ENCODE measurements at places on chromosomes 6 and 20. TPM values are rescaled to one million over a fixed set of nuclear protein-coding genes. Genes with fewer than 3 reads are reported as not detected.

- DNase-seq: no peak
Observed at GRCh38 chr6:158611541-158612370, 32.8 kb downstream of the DYNLT1 start.

DNA sequence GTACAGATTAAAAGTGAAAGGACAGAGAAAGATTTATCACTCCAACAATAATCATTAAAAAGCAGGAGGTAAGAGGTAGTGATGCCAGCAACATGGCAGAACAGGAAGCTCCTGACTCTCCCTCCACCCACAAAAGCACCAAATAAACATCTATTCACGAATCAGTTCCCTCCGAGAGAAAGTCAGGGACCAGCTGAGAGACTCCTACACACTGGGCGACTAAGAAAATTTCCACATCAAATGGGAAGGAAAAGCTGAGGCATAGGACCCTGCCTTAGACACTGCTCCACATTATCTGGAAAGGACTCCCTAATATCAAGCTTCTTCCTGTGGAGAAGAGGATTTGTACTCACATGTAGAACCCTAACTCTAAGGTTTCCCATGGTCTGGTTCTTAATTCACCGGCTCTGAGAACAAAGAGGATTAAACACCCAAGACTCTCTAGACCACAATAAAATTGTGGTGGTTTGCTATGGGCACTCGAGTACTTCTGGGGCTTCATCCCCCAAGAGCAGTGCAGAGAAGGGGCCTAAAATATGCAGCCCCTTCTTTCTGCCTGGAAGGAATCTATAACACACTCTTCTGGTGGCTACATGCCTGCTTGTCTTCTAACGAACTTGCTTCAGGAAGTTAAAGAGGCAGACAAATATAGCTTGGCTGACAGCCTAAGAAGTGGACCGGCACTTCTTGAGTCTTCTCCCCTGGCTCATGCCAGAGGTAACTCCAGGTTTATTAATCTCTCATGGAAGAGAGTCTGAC is 29.4 kb upstream of the ASF1A start:
- DNase-seq: no peak

RALY gene
- 147 TPM for total RNA-seq

DZANK1 gene
- total RNA-seq: 1.7 TPM

PRDM1 gene
- total RNA-seq: 0.19 TPM

- DNase-seq: no peak
Observed at GRCh38 chr6:159739341-159739740, 12.0 kb downstream of the WTAP start.

DNA sequence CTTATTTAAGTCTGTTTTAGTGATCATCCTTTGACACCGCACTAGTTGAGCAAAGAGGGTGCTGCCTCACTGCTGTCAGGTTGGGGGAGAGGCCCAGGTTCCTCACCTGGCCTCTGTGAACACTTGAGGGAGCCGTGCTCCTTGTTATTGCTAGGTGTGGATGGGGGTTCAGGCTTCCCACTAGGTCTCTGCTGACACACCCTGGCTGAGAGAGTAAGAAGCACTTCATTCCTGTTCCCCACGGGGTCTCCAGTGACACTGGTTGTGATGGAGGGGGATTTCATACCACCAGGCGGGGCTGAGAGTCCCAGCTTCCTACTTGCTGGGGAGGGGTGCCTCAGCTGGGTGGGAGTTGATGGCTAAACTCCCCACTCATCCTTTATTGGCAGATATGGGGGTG is 11.1 kb upstream of the NOTCH4 start:
- no peak for DNase-seq

- peak; percentile 45 for DNase-seq
Observed at GRCh38 chr6:112330071-112330878, 16.9 kb upstream of the RFPL4B start.

TAGAP gene
- not detected for total RNA-seq

DNA sequence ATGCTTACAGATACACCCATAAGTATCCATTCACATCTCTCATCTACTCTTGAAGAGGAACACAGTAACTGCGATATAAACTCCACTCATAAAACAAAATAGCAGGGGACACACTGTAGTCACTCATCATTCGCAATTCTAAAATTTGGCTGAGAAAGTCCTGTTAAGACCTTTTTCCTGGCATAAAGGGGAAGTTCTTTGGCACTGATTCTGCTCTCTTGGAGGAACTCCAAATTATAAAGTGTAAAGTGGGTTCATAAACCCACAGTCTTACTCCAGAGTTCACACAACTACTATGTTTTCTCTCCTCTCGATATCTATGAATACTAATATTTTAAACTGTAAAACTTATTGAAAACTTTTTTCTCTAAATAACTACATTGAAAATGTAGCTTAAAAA is 80.6 kb downstream of the ADGB start:
- no peak for DNase-seq

DNA sequence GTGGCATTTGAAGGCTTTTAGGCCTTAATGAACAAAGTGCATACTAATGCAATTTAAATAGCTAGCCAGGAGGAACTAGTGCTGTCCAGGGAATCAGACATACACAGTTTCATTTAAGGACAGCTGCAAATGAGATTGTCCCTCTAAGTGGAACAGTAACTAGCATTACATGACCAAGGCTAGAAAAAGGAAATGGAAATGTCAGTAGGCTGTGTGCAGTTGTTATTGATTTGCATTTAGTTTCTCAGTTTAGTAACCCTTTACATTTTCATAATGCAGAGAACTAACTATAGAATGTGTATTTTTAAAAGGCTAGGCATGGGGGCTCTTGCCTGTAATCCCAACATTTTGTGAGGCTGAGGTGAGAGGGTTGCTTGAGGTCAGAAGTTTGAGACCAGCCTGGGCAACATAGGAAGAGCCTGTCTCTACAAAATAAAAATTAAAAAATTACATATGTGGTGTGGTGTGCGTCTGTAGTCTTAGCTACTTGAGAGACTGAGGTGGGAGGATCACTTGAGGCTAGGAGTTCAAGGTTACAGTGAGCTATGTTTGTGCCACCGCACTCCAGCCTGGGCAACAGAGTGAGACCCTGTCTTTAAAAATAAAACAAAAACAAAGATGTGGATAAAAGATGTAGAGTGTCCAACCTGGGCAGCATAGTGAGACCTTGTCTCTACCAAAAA is 468.0 kb downstream of the UTRN start:
- DNase-seq: no peak

- DNase-seq: no peak
Observed at GRCh38 chr20:10637563-10637962, 36.2 kb downstream of the JAG1 start.

DNA sequence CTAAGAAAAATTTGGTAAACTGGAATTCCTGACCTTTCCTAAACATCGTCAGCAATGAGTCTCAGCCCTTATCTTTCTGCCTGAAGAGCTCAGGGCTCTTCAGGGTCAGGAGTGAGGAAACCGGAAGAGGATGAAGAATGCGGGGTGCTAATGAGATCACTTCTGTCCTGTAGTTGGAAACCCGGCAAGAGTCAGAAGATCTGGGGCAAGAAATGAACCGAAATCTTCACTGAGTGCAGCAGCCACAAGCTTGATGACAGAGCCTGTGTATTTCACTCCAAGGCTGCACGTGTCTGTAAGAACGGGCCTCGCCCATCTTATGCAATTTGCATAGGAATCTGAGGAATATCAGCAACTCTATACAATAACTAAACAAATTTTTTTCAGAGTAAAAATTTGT is 60.4 kb upstream of the QKI start:
- DNase-seq: no peak

BEND6 gene
- 11.7 TPM for total RNA-seq

GRCh38 chr6:161598896-161599295 is 325.0 kb upstream of the AGPAT4 start:
- DNase-seq: no peak

- no peak for DNase-seq
Observed at GRCh38 chr6:80259118-80259517, 152.6 kb downstream of the BCKDHB start.

GRCh38 chr20:9294041-9294440 is 220.3 kb upstream of the LAMP5 start:
- DNase-seq: peak; percentile 74

- peak; percentile 100 for DNase-seq
Observed at GRCh38 chr20:44495802-44496481, 20.3 kb downstream of the TTPAL start.

- DNase-seq: no peak
Observed at GRCh38 chr6:99080191-99080590, 132.4 kb upstream of the FBXL4 start.

KIF25 gene
- total RNA-seq: not detected

DNA sequence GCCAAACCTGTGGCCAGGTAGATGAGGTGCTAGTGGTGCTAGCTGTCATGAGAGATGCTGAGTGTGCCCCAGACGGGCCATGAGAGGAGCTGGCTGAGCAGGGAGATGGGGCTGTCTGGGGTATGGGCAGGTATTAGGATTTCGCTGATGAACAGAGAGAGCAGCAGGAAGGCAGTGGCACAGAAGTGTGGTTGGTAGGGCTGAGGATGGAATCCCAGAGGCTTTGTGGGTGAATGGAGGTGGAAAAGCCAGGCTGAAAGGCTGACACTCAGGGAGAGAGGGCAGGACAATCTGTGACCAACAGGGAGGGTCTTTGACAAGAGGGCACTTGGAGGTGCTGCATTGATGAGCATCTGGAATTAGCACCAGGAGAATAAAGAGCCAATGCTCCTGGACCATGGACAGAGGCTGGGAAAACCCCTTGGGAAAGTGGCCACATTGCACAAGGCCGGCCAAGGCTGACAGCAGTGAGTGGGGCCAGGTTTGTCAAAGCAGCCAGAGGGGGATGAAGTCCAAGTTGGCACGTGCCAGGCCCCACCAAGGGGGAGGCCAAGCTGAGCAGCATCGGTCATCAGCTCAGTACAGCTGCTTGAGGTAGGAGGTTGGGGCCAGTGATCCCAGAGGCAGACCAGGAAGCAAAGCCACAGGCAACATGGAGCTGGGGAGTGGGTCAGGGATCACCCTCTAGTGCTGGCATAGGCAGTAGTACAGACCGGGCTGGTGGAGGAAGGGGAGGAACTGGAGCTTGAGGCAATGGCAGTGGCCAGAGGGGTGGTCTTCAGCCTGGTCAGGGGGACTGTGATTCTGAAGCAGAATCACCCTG is 19.7 kb upstream of the SGK2 start:
- no peak for DNase-seq

RIPPLY2 gene
- not detected for total RNA-seq

DNA sequence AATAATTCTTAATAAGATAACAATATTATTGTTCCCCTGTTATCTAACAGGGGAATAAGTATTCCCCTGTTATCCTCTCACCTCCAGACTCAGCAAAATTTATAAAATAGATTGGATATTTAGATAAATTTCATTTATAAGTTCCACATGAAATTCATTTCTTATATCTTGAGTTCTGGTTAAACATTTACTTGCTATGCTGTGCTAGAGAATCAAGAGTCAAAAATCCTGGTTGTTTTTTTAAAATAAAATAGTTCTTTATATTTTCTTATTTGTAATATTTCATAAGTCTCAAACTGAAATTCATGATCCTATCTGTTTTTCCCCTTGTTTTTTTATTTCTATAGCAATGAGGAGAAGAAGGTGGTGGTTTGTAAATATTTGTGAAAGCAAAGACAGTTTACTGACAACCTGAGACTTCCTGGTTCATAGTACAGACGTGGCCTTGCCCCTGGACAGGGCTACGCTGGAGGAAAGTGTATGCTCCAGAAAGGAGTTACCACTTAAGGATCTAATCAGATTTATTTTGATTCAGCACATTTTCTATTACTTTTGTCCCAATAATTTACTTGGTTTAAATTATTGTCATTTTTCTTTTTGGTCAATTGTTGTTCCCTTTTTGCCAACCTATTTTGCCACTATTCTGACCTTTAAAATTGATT is 37.8 kb upstream of the MARCKS start:
- DNase-seq: no peak

- no peak for DNase-seq
Observed at GRCh38 chr20:44910690-44911262, 916 bp downstream of the PABPC1L start.

DNA sequence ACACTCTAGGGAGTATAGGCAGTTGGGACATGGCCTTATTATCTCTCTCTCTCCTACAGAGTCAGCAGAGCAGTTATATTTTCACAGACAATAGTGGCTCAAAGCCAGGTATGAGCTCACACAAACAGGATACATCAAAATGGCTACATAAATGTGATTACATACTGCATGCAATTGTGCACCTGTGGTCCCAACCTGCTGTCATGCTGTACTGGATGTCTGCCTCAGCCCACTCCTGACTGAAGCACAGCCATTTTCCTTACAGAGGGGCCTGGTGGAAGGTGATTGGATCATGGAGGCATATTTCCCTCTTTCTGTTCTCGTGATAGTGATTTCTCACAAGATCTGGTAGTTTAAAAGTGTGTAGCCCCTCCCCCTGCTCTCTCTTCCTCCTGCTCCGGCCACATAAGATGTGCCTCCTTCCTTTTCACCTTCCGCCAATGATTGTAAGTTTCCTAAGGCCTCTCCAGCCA is 37.0 kb upstream of the SAMHD1 start:
- peak; percentile 49 for DNase-seq

DNA sequence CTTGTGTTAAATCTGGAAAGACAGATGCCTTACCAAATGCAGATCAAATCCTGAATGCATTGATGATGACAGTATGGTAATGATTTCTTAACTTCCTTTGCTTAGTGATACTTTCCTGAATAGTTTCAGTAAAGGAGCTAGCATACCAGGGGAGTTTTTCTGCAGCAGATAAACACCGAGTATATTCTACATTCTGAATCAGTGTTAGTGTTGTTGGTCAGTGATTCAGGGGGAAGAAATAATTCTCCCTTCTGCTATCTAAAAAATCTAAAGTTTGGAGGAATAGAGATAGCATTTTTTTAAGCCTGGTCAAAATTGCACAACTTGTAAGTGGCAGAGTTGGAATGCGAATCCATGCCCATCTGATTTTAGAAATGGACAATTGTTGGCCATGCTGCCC is 512.2 kb upstream of the MARCKS start:
- DNase-seq: no peak

ZC3H12D gene
- total RNA-seq: not detected

RIMS4 gene
- total RNA-seq: 0.02 TPM

RAMACL gene
- 0.19 TPM for total RNA-seq

LY6G6D gene
- total RNA-seq: not detected

DNA sequence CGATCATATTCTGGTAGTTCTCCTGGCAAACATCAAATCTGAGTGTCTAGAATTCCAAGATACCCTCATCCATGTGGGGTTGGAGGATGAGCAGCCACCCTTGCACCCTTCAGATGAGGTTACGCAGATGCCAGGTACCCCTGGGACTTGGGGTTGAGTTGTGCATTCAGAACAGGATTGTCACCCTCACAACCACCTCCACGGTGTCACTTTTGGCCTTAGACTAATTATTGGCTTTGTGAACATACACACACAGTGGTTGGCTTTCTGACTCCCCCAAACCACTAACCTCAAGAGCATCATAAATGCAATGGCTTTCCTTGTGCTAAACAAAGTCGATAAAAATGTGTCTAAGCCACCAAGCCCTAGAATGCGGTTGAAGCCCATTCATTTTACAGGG is 2.9 kb upstream of the F13A1 start:
- no peak for DNase-seq
